Mammary microvascular endothelial cell (primary cell): ENCODE measurements at places on chromosomes 2 and 18. TPM values are rescaled to one million over a fixed set of nuclear protein-coding genes. Genes with fewer than 3 reads are reported as not detected.

DNAJC5G gene
- not detected in 2 replicates for total RNA-seq

ALK gene
- total RNA-seq: not detected in 2 replicates

SPHKAP gene
- total RNA-seq: not detected in 2 replicates

CAB39 gene
- total RNA-seq: 55.7 and 60.0 TPM in 2 replicates

PLCL1 gene
- total RNA-seq: 2.0 and 3.2 TPM in 2 replicates

ALPP gene
- total RNA-seq: not detected in 2 replicates

ACKR3 gene
- 0.93 and 2.4 TPM in 2 replicates for total RNA-seq

USP40 gene
- 22.6 and 27.0 TPM in 2 replicates for total RNA-seq

SCN9A gene
- total RNA-seq: 0.30 and 1.00 TPM in 2 replicates

CNNM4 gene
- 2.9 and 3.5 TPM in 2 replicates for total RNA-seq

PTH2R gene
- total RNA-seq: not detected in 2 replicates

CNGA3 gene
- 0.05 TPM in 1 of 2 replicates, not detected in the other for total RNA-seq

RRM2 gene
- 149 and 173 TPM in 2 replicates for total RNA-seq

ITGB6 gene
- 0.39 TPM in 1 of 2 replicates, not detected in the other for total RNA-seq

MRPL30 gene
- 28.8 and 31.7 TPM in 2 replicates for total RNA-seq

SLC4A3 gene
- not detected in 2 replicates for total RNA-seq

GRB14 gene
- total RNA-seq: 0.33 and 2.6 TPM in 2 replicates

IRS1 gene
- total RNA-seq: 0.05 and 0.07 TPM in 2 replicates

FBLN7 gene
- 1.9 and 2.2 TPM in 2 replicates for total RNA-seq

TXNDC2 gene
- not detected in 2 replicates for total RNA-seq

GYPC gene
- total RNA-seq: 125 and 128 TPM in 2 replicates

STPG4 gene
- total RNA-seq: 0.33 TPM in 1 of 2 replicates, not detected in the other

SPATA3 gene
- not detected in 2 replicates for total RNA-seq

GNLY gene
- not detected in 2 replicates for total RNA-seq

ROCK1 gene
- total RNA-seq: 20.4 and 23.4 TPM in 2 replicates

ANKRD30B gene
- not detected in 2 replicates for total RNA-seq

KCNG2 gene
- not detected in 2 replicates for total RNA-seq

PSMA8 gene
- total RNA-seq: not detected in 2 replicates

RAMP1 gene
- total RNA-seq: not detected in 2 replicates

RNMT gene
- total RNA-seq: 14.1 and 15.6 TPM in 2 replicates

RAB27B gene
- total RNA-seq: under 0.01 and 0.25 TPM in 2 replicates

DNER gene
- total RNA-seq: 2.1 and 2.6 TPM in 2 replicates

GALR1 gene
- not detected in 2 replicates for total RNA-seq
